ENCODE measurements at places on chromosomes 1 and 21.
A peak's percentile ranks its signal among the peaks of the same experiment; 100 is the strongest.

- DNase-seq, result no peak
These were observed 9.1 kb downstream of the SEMA4A start for GRCh38 chr1:156162430-156163037.

DNA sequence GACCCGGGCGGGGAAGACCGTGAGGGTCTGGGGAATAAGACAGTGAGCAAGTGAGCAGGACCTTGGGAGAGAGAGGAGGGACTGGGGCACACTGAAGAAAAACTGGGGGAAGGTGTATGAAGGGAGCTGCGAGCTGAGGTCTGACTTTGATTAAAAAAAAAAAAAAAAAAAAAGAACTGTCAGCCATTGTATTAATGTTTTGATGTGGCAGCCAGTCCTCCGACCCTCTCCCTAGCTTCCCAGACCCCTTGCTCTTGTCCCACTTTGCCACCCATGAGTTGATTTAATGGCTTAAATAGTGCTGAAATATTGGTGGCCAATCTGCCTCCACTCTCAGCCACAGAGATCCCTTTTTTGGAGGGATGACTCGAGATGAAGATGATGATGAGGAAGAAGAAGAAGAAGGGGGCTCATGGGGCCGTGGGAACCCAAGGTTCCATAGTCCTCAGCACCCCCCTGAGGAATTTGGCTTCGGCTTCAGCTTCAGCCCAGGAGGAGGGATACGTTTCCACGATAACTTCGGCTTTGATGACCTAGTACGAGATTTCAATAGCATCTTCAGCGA lies 652 bp downstream of the HAX1 start:
- no peak for DNase-seq

DNA sequence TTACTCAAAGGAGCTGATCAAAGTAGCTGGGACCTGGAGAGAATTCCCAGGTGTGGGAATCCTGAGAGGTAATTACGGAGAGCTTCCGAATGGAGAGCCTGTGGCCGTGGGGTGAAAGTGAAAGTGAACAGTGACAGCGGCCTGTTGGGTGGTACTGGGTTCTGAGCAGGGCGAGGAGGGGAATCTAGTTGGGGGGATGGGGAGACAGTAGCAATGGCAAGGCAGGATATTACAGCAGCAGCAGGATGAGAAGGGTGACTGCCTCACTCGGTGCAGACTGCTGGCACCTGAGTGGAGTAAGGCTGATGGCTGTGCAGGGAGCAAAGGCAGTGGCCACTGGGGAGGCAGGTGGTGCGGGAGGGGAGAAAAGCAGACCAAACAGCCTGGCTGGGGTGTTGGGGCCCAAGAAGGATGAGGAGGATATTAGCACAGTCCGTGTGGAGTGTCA lies 70.3 kb upstream of the PRDX6 start:
- DNase-seq, result no peak

DNA sequence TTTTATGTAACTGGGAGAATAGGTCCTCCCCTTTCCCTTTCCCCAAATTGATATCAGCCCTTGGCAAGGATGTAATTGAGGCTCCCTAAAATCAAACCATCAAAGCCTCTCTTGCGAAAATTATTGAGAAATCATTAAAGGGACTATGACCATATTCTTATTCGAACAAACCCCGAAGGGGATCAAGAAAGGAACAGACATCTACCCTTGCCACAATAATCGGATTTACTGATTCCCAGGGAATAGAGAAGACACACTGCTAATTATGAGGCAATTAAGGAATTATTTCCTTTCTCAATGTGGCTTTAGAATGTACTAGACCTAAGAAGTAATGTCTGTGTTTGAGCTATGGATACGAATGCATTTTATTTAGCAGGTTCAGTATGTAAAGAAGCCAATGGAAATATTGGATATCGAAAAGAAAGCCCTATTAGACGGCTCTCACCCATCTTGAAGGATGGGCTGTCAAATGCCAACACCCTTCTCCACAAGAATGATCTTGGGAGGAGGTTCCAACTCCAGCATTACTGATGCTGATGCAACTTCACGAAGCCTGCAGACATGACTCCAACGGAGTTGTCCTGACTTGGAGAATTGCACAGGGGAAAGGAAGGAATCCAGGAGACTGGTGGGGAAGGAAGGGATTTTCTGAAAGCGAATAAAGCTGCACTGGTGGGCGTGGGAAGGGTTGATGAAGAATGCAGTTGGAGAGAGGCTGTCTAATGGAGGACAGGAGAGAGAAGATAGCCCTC lies 11.6 kb upstream of the PTPRF start:
- no peak for DNase-seq

- peak; percentile 57 for DNase-seq
These were observed 3.3 kb downstream of the USP24 start for GRCh38 chr1:55211863-55212262.

- peak; percentile 60 for DNase-seq
These were observed 76.5 kb downstream of the VWA5B1 start for GRCh38 chr1:20367116-20367585.

- DNase-seq, result no peak
These were observed 84.7 kb downstream of the HHIPL2 start for GRCh38 chr1:222463059-222463730.

DNA sequence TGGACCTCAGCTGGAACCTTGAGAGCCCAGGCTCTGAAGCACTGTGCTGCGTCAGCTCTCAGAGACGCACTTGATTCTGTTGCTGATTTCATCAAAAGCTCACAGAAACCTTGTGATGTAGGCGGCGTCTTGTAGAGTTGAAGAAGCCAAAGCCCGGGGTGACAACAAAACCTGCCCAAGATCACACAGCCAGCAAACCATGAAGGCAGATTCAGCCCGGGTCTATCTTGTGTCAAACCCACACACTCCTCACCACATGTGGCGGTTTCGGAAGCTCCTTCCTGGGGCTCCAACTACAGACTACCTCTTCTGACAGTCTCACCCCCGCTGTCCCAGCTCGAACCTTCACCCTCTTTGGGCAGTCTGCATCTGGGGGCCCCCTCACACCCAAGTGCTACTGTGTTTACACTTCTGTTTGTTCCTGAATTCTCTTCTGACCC lies 50.4 kb downstream of the TENT5C start:
- peak; percentile 59 for DNase-seq

DNA sequence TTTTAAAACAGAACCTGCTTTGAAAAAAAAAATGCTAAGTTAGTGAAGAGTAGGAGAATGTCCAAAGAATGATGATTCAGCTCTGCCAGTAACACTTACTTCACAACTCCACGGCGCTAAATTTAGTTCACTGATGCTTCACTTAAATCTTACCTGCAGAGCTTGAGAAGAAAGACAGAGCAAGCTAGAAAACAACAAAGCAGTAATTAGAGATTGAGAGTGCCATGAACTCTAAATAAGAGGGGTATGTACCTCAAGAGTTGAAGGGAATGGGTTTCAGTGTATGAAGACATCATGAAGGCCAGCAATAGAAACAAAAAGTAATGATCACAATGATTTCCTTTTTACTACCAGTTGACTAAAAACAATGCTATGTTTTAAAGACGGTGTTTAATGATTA lies 32.8 kb downstream of the EPRS1 start:
- DNase-seq, result no peak

- no peak for DNase-seq
These were observed 103.8 kb downstream of the POFUT2 start for GRCh38 chr21:45183852-45184251.

- no peak for DNase-seq
These were observed 5.7 kb downstream of the PARK7 start for GRCh38 chr1:7967196-7967595.

GRCh38 chr1:41169799-41170180 lies 72.3 kb downstream of the SCMH1 start:
- no peak for DNase-seq

- no peak for DNase-seq
These were observed 6.5 kb downstream of the CNTN2 start for GRCh38 chr1:205049479-205049878.

Data from GM13977 (cell line).